ENCODE measurements at places on chromosomes 3 and 15.

- peak; percentile 92 for DNase-seq
Observed at GRCh38 chr3:169542331-169542751, 121.2 kb downstream of the MECOM start.

DNA sequence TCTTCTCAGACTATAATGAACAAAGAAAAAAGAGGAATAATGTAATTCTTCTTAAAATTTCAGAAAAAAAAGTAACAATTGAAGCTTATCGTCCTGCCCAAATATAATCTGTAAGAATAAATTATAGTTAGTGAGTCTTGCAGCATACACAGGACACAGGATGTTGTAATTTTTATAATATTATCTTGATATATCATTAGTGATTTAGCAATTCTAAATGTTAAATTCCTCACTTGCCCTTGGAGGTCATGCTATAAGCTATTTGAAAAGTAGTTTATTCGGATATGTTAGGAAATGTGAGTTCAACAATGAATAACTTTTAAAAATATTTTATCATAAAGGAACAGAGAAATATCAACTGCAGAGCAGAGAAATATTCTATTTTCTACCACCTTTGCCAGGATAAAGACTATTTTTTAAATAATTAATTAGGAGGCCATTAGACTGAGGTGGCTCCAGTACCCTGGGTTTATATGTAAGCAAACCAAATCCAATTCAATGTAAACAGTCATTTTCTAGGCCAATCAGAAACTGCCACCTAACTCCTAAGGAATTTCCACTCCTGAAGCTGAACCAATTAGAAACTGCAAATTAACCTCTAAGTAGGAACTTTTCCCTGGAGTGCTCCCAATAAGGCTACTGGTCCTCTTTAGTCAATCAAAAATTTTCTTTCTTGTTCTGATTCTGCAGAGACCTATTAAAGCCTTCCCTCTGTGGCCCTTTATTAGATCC is 1109.3 kb downstream of the ROBO2 start:
- no peak for DNase-seq

DNA sequence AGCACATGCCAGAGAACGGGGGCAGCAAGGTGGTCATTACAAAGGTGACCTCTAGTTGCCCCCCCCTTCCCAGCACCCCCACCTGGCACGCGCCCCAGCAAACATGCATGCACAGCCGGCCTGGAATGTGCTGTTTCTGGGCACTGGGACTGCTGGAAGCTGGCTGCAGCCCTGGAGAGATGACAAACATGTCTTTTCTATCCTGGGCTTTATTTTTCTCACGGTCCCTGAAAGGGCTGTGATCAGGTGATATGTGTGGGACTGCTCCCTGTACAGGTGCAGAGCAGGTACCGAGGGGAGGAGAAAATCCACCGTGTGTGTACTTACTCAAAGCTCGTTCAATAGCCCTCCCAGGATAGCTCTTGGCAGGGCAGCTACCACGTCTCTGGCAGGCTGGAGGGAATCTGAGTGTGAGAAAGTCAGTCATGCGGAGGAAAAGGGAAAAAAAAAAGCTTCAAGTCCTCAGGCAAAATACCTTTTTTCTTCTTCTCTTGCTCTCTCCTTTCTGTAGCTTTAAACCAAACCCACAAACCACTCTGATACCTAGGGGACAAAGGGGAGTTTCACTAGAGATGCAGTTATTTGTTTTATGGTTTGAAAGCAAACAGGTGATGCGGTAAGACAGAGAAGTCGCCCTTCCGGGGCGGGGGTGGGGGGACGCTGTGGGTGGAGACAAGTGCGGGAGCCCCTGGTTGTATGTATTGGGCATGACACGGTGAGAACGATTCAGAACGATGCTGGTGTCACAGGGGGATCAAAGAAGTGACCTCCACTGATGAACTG is 5.0 kb upstream of the HES1 start:
- no peak for DNase-seq

DNA sequence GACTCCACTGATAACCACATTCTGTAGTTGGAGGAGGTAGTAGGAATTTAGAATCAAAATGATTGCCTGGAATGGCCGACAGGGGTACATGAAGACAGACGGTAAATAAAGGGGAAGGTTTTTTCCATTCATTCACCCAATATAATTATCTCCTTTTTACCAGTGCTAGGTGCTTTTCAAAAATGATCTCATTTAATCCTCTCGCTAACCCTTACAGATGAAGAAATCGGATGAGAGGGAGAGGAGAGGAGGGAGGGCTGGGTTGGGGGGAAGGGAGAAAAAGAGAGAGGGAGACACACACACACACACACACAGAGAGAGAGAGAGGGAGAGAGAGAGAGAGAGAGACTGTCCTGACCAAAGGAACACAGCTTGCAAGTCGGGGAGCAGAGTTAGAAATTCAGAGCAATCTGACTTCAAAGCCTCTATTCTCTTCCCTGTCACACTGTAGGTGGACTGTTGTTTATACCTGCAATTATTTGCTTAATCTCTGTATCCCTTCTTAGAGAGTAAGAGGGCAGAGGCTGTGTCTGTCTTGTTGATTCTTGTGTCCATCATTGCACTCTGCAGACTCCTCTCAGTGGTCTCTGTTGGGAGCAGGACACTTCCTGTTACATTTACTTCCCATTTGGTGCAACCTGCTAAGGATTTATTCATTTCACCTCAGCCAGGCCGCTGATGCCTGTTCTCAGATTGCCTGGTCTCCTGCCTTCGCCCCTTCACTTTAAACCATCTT is 18.7 kb upstream of the PAQR9 start:
- DNase-seq: no peak

DNA sequence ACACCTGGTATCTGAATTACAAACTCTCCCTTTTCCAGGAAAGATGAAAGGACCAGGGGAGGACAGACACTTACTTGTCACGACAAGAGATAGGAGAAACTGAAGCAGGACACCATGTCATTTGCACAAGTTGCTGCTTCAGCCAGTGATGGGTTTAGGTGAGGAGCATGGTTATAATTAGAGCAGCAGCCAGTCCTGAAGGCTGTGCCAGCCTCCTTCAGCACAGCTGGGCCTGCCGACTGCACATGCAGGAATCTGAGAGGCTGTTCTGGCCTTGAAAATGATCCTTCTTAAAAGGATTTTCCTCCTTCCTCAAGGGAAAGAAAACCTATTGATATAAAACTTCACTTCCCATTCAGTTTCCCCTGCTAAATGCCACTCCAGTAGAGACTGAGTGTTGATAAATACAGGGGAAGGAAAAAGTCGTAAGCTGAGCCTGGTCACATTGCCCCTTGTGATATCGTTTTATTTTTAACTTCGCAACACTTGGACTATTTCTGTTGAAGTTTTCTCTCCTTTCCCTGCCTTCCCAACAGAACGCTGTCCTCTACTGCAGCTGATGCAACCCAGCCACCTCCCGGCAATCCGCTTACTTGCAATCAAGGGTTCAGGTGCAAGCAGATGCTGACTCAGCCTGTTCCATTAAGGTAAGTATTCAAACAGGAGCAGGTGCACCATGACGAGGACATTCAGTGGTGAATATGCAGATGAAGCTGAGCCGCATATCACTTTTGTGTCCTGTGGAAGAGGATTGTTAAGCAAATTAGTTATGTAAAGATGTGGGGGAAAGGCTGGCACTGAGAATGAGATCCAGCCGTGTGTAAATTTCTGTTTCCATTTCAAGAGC is at the start of gene FBXO40:
TSS of gene FBXO40 (plus strand) at position 524 of the 847 bp plus-strand sequence. CDS start 27,197 bp downstream, outside the sequence.
- DNase-seq: no peak

GRCh38 chr15:79778378-79778990 is 118.3 kb downstream of the MTHFS start:
- no peak for DNase-seq

DNA sequence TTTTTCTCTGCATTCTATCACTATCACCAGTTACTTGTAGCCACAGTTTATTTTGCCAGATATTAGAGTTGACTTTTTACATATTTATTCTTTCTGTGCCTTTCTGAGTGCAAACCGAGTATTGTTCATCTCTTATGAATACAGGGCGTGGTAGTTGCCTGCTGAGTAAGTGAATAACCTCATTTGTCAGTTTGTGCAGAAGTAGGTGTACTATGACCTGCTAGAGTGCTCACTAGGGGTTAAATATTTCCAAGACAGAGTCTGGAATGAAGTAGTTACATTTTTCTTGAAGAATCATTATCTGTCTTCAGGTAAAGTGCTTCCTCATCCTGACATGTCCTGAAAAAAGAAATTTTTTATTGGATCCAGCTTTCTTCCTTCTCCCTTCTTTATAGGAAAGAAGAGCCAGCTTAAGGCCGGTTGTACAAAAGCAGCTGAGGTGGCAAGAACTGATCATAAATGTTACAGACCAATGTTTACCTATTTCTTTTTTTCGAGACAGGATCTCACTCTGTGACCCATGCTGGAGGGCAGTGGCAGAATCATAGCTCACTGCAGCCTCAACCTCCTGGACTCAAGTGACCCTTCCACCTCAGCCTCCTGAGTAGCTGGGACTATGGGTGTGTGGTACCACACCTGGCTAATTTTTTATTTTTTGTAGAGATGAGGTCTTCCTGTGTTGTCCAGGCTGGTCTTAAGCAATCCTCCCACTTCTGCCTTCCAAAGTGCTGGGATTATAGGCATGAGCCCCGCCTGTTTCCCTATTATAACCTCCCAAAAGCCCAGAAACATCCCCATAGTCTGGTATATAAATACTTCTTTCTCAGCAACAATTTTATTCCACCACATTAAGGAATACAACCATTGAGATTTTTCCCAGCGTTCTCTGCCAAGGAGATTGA is 182.5 kb downstream of the TPRG1 start:
- no peak for DNase-seq

- no peak for DNase-seq
Observed at GRCh38 chr3:183586477-183586876, 31.0 kb upstream of the KLHL6 start.

- DNase-seq: peak; percentile 40
Observed at GRCh38 chr3:38327335-38328009, 19.1 kb upstream of the XYLB start.

DNA sequence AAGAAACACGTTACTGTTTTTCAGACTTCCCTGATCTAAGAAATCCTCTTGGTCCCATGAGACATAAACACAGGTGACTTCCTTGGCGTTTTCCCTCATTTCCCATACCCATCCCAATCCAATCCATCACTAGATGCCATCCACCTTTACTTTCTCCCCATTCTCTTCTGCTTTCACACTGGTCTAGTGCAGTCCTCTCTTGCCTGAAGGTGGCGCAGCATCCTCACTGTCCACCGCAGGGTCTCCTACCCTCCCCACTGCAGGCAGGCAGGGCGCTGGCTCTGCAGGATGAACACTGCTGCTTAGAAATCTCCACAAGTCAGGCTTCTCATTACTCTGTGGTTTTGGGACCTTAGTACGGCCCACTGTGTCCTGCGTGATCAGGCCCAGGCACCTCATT is 58.2 kb downstream of the RAB7A start:
- no peak for DNase-seq

DNA sequence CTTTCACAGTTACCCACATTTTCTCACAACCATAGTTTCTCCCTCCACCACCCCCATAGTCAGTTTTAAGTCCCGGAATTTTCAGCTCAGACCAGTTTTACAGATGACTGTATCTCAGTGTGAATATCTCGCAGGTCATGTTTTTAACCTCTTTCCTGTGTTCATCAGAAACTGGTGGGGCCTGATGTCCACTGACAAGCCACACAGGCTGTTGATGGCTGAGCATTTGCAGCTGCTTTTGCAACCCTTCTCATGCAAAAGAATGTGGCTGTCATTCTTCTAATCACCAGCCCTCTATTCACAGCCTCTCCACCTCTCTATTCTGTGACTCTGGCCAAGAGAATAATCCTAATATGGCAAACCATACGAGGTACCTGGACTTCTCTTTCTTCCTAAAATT is 8.5 kb downstream of the GYG1 start:
- no peak for DNase-seq

GRCh38 chr3:170848292-170848917 is 21.6 kb downstream of the RPL22L1 start:
- peak; percentile 62 for DNase-seq

DNA sequence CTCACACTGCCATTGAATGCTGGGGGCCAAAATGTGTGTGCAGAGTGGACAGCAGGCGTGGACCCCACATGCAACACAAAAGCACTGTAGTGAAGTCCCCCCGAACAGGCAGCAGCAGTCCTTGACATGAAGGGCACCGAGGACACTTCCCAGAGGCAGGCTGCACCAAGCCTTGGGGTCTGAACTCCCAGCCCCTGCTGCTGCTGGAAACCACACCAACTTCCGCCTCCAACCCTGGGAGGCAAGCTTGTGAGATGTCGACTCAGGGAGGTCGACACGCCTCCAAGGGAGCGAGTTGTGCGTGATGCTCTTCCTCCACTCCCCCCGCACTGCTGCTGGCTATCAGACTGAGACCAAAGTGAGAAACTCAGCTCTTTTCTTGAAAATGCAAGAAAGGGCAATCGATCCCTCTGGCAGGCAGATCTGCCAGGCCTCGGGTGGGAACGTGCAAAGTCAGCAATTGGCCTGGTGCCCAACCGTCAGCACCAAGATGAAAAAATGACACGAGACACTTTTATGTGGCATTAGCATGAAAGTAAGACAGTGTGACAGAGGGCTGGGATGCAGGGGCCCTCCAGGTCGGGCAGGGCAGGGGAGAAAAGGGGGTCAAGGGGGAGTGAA is 43.6 kb downstream of the WHAMM start:
- DNase-seq: no peak
